Natural killer cell (primary cell): ENCODE measurements at places on chromosomes 2 and 18. TPM values are rescaled to one million over a fixed set of nuclear protein-coding genes. Genes with fewer than 3 reads are reported as not detected.

DNA sequence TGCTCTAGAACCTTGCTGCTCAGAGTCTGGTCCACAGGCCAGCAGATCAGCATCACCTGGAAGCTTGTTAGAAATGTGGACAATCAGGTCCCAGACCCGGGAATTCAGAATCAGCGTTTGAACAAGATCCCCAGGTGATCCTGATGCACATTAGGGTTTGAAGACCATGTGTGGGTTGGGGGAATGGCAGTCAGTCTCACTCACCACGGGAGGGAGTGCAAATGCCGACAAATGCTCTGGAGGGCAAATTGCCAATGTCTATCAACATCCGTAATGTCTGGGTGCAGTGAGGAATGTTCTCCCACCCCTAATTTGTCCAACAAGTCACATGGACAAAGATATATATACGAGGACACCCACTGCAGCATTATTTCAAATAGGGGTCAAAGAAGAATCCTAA, 34.5 kb downstream of the INPP5D start:
- DNase-seq: no peak

Gene COQ10B
- 72.5 TPM for total RNA-seq

GRCh38 chr2:70303186-70303585, 1.3 kb upstream of the FAM136A start:
- DNase-seq: no peak

- DNase-seq: no peak
Observed at GRCh38 chr2:24768601-24769000, 24.6 kb downstream of the PTRHD1 start.

DNA sequence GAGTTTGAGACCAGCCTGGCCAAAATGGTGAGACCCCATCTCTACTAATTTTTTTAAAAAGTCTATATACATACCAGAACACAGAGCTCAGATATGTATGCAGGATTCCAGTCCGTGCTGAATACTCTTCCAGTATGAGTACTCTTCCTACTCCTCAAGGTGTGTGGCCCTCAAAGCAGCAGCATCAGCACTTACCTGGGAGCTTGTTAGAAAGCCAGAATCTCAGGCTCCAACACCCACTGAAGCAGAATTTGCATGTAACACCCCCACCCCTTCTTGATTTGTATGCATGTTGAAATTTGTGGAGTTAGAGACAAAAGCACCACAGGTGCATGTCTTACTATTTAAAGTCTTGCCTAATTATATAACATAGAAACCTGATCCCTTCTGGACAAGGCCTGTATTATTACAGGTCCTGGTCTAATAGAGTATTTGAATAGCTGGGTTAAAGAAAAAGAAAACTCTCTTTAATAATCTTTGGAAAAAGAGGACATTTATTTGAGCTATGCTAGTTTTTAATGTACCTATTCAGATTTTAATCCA, 50.3 kb upstream of the NFE2L2 start:
- no peak for DNase-seq

- no peak for DNase-seq
Observed at GRCh38 chr18:31612124-31612523, 20.4 kb downstream of the TTR start.

- DNase-seq: no peak
Observed at GRCh38 chr2:202171241-202171825, 67.1 kb downstream of the SUMO1 start.

- DNase-seq: no peak
Observed at GRCh38 chr2:236943068-236943467, 142.6 kb upstream of the COPS8 start.

GRCh38 chr2:176297737-176298136, 28.5 kb downstream of the MTX2 start:
- DNase-seq: no peak

DNA sequence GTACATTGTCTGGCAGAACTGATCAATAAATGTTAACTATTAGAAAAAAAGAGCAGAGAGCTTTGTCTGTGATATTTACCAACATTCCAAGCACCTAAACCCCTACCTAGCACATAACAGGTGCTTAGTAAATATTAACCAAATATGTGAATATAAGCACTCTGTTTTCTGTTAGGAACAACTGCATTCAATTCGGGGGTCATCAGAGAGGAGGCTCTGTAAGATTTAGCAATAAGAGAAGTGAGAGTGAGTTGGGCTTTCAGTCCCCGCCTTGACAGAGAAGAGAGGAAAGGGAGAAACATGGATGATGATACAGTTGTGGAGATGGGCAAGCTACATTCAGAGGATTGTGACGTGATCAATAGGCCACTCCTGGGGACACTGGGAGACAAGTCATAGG, 47.7 kb downstream of the MYOM1 start:
- no peak for DNase-seq

Gene MAPRE2
- 207 TPM for total RNA-seq

DNA sequence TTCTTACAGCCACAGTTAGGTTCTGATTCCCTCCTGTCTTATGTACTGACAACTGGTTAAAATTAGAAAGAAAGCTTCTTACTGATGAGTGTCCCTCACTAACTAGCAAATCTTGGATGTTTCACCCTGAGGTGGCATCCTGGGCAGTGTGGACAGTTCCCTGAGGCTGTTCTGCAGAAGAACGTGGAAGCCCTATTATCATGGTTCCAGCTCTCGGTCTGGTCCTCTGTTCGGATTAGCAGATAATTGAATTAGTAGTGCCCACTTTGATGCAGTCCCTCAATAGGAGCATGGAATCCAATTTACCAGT, 381.7 kb upstream of the NT5C1B start:
- DNase-seq: no peak
